ENCODE measurements at places on chromosomes 3 and 15. TPM values are rescaled to one million over a fixed set of nuclear protein-coding genes. Genes with fewer than 3 reads are reported as not detected.

DNA sequence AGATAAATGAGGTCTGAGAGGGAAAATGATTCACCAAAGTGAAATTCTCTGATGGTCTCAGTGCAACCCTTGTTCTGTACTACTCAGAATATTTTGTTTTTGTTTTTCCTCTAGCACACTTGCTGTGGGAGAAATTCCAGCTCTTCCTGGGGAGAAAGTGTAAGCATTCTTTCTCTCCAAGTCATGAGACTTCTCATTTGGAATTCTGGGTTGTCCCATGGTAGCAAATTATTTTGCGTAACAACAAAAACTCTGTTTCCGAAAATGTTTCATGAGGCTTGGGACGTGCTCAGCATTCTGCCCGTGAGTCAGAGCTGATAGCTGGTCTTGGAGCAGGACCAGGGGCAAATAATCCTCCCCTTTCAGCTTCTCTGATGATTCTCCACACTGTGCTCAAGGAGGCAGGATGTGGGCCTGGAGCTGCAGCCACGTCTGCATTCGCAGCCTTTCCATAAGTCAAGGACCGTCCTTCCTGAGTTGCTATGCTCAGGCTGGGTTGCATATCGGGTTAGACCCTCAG, 70.3 kb downstream of the SENP2 start:
- DNase-seq: no peak

- peak; percentile 55 for DNase-seq
Measured at GRCh38 chr3:138347960-138348753, at the start of gene MRAS. TSS of gene MRAS (plus strand) at chr3:138348579. CDS start at chr3:138372884, 24,305 bp downstream.

DNA sequence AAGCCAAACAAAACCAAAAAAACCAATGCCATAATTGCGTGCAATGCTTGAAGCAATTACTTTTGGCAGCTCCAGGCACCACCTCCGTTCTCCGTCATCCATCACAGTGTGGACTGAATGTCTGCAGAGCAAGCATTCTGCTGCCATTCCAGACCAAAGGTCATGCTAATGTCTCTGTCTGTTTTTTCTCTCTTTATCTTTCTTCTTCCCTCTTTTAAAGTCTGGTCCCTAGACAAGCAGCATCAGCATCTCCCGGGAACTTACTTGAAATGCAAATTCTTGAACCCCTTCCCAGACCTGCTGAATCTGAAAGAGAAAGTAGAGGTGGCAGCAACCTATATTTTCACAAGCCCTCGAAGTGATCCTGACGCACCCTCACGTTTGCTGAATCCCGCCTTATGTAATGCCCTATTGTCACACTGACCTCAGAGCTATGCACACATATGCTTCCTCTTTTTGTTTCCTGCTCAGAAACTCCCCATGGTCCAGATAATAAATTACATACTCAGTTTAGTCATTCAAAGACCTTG, 297.3 kb upstream of the PROK2 start:
- no peak for DNase-seq

The TNFAIP8L3 gene
- total RNA-seq: 4.0 TPM

The IL17RD gene
- total RNA-seq: 31.8 TPM

The TUSC7 gene
- not detected for total RNA-seq

The LMCD1 gene
- 53.0 TPM for total RNA-seq

The ACOX2 gene
- total RNA-seq: 12.1 TPM

The EPHB3 gene
- 7.9 TPM for total RNA-seq

All from breast epithelium (tissue), 4 donors.